Stimulated activated CD8-positive, alpha-beta memory T cell treated with anti-CD3 and anti-CD28 coated beads, Interleukin-7, amount 100 ng/mL, for 1 hour (primary cell): ENCODE measurements at places on chromosomes 4 and X.

DNA sequence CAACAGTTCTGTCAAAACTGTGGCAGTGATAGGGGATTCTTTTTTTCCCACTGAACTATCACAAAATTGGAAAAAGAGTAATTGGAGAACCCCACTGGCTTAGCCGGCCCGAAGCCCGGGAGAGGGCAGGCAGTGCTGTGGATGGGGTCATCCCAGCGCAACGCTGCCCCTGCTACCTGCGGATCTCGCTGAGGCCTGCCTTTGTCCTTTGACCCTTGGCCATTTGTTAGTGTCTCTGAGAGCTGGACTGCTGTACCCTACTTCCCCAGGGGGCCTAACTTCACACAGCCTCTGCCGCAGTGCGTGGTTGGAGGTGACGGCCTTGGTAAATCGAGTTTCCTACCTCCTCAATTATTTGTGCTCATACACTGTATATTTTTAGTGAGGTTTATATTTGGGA, 43.0 kb upstream of the MSANTD1 start:
- no peak for DNase-seq

DNA sequence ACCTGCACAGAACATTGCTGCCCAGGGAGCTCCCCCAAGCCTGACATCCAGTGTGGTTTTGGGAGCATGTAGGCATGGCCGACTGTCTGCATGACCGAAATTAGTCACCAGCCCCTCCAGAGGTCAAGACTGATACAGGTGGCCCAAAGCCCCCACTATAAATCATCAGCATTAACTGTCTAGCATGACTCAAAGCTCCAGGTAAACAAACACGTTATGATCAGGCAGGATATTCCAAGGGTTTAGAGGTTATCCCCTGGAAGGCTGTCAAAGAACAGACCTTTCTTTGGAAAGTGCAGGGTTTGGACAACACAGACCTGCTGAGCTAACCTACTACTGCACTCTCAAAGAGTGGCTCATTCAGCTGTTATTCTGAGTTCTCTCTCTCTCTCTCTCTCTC, 2.1 kb upstream of the FAM9A start:
- no peak for DNase-seq

- no peak for DNase-seq
These were observed 124.8 kb upstream of the SLIT2 start for GRCh38 chr4:20126906-20127305.

GRCh38 chr4:153318696-153319320, 25.7 kb upstream of the MND1 start:
- DNase-seq: peak; percentile 5

DNA sequence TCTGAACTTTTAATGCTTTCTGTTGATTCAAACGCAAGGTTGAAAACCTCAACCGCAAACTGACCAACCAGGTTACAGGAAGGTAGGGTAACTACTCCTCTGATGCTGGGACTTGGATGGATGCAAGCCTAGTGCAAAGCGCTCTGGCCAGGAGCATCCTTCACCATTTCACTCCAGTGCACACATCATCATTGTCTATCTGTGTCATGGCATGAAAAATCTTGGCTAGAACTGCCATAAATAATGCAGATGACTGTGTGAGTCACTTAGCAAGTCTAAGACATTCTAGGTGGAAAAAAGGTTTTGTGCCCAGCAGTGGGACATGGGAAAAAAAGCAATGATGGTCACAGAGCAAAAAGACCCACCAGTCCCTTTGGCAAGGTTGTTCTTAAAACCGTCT, 10.9 kb downstream of the ADGRA3 start:
- DNase-seq: no peak

DNA sequence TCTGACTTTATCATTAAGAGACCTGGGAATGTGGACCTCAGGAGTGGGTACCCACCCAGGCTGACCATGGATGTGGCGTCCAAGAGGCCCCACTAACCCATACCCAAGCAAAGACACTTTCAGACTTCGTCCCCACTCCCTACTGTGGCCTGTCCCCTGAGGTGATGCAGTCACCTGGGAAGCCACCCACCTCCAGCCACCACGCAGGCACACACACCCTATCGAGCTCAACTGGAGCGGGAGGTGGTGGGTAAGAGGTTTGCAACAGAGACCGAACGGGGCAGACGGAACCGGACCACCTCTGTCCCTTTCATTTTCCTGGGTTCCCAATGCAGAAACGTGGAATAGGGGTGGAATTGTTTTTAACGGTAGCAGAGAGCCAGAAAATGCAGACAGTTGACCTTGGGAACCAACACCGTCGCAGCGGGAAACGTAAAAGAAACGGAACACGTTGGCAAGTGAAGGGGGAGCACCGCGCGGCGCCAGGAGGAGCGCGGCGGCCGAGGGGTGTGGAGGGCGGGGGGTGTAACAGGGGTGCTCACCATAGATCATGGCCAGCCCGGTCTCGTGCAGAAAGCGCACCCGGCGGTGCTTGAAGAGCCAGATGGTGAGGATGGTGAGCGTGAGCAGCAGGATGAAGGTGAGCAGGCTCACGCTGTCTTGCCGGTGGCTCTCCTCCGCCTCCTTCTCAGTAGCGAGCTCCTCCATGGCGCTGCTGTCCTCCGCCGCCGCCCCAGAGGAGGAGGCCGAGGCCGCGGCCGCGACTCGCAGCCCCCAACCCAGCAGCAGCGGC, 559 bp downstream of the SLC9A7 start:
- no peak for DNase-seq

- no peak for DNase-seq
These were observed 203.1 kb downstream of the LARP7 start for GRCh38 chr4:112840061-112840460.

GRCh38 chr4:68272380-68272779, 26.9 kb upstream of the TMPRSS11B start:
- no peak for DNase-seq

- DNase-seq: no peak
These were observed 11.0 kb upstream of the SH3TC1 start for GRCh38 chr4:8188085-8188484.

- DNase-seq: no peak
These were observed 38.9 kb downstream of the TBC1D9 start for GRCh38 chr4:140717313-140717712.

- no peak for DNase-seq
These were observed 365.0 kb downstream of the PPP3CA start for GRCh38 chr4:100982345-100982744.

DNA sequence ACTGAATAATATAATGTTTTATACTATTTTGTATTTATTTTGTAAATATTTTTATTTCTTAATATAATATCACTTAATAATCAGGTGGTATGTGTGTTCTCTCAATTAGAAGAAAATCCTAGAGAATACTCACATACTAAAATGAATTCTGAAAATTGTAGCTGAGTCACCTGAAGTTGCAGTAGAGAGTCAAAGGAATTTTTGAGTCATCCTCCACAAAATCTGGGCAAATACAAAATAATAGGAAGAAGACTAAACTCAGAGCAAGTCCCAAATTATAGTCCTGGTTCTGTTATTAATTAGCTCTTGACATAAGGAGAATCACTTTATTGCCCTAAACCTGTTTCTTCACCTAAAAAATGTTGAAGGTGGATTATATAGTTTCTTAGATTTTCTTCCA, 57.8 kb downstream of the SPATA4 start:
- DNase-seq: no peak

DNA sequence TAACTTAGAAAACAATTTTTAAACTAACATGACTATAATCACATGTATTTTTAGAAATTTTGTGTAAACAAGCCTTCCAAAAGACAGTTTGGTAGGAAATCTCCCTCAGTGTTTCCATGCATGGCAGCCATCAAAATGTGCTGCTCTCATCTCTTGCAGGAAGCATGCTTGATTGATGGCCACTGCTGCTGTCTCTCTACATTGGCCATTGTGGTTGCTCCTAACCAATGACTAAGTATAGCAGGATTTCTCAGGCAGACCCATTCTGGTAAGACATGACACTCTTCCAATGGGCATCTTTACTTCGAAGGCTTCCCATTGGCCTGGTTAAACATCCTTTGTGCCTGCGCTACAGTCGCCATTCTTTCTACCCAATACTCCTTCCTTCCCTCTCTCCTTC, 78.9 kb upstream of the GUCY1A1 start:
- no peak for DNase-seq

- no peak for DNase-seq
These were observed 17.4 kb downstream of the TLR10 start for GRCh38 chr4:38765382-38765781.
